ENCODE measurements at places on chromosomes 1 and 21.

DNA sequence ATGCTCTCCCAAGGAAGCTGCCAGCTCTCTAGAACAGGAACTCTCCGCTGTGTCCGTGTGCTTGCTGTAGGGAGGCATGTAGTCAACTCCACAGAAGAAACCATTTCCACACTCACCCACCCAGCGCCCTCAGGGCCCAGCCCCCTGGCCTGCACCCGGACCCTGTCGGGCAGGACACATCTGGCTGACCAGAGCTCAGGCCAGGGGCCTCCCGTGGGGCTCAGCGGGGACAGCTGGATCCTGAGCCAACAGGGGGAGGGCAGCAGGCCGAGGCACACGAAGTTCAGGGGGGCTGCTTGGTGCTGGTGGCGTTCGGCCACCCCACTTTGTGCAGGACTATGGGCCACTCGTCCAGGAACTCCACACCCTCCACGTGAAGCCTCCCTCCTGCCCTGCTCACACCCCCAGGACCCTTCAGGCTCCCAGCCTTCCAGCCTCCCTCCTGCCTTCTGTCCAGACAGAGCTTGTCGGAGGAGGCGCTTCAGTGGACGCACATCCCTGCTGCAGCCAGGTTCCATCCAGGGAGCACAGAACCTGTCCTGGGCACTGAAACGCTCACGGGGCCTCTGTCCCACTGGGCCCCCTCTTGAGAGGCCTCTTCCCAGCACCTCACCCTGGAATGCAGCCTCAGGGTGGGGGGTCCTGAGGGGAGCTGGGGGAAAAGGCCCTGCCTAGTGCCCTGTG is 15.0 kb upstream of the FAAP20 start:
- DNase-seq: no peak

GRCh38 chr1:47722101-47722500 is 275.1 kb downstream of the TRABD2B start:
- no peak for DNase-seq

DNA sequence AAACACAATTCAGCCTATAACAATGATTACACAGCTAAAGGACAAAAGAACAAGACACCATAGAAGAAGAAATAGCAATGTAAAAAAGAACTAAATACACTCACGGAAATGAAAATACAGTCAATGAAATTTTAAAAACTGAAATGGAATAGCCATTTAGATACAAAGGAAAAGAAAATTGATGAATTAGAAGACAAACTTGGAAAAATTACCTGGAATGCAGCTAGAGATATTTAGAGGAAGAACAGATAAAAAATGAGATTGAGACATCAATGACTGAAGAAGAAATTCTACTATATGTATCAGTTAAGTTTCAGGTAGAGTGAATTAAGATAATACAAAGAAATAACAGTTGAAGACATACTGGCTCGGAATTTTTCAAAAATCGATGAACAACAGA is 430.4 kb upstream of the NR5A2 start:
- no peak for DNase-seq

DNA sequence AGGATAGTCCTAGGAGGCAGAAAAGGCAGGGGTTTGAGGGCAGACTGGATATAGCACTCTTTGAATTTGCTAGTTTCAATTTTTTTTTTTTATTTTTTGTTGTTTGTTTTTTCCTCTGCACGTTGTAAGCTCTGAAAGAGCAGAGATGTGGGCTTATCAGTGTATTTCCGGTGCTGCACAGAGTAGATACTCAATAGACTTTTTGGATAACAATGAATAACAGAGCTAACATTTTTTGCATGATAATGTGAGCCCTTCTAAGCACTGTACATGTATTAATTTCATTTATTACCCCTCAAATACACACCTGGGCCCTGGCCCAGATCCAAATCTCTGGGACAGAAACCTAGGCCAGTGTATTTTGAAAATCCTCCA is 17.1 kb upstream of the PARP1 start:
- DNase-seq: no peak

GRCh38 chr1:181551249-181551648 is 67.9 kb downstream of the CACNA1E start:
- DNase-seq: no peak

DNA sequence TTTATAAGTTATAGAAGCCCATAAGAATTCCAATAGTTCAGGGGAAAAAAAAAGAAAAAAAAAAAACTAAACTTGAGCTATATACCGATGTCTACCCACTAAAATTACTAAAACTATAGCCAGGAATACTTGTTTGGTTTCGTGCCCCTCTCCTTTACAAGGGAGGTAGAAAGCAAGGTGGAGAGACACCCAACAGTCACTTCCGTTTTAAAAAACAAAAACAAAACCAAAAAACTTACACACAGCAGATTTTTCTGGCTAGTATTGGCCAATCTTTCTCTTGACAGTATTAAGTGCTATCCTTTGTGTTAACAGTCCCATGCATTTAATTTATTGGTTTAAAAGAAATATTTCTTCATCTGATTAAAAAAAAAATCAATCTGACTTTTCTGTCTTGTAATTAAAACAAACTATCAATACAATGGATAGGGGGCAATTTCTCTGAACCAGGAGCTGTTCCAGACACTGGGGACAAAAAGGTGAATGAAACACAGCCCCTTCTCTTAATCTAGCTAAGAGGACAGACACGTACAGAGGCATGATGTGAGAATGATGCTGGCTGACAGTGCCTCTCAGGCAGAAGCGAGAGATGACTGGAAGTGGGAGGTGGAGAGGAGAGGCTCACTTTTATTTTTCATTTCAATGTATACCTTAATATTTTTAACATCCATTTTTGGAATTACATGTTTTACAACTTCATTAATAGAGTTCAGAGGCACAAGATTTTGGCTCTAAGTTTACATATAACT is 214.8 kb downstream of the RERE start:
- no peak for DNase-seq

GRCh38 chr1:152960452-152961044 is 9.9 kb upstream of the SPRR4 start:
- DNase-seq: no peak

DNA sequence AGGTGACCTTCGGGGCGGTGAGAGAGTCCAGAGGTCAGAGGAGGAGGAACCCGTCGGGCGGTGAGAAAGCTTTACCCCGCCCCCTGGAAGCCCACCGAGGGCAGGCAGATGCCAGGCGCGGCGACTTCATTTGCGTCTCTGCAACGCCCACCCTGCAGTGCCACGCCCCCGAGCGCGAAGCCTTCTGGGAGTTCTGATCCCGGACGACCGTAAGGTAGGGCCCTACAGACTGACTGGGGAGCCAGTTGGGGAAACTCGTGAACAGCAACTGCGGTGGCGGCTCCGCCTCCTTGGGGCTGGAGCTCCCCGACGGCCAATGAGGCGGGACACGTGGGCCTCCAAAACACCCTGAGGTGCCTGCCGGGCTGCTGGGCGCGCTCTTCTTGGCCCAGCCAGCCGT is 46.0 kb upstream of the EDARADD start:
- no peak for DNase-seq

- DNase-seq: no peak
Measured at GRCh38 chr1:3518256-3518655, 63.8 kb downstream of the ARHGEF16 start.

- DNase-seq: no peak
Measured at GRCh38 chr1:154328318-154329151, 3.2 kb downstream of the ATP8B2 start.

DNA sequence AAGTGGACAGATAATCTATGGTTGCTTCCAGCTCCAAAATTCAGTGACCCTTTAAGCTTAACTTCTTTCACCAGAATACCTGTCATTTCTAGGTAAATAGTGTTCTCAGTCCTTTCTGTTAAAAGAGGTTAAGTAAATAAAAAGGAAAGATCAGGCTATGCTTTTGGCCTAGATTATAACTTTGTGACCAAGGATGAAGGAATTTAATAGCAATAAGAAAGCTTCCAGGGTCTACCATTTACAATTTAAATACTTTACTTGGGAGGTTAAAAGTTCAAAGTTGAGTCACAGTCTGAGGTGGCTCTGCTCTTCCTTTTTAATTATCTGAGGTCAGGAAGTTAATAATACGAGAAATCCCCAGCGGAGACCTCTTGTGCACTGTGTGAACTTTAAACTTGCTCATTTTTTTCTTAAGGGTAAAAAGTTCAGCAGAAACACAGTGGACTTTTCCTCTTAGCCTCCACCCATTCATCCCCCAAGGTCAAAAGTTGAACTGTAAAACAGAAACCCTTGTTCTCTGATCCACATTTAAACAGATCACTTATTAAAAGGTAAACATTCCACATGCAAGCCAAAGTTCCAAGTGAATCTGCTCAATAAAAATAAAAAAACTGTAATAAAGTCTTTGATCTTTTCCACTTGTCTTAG is 187.1 kb downstream of the NRIP1 start:
- no peak for DNase-seq

- no peak for DNase-seq
Measured at GRCh38 chr21:35737899-35738346, 322.4 kb downstream of the SETD4 start.

- no peak for DNase-seq
Measured at GRCh38 chr21:42346441-42346840, 4.4 kb downstream of the TFF2 start.

- DNase-seq: no peak
Measured at GRCh38 chr21:36047139-36047538, 13.2 kb downstream of the SETD4 start.

DNA sequence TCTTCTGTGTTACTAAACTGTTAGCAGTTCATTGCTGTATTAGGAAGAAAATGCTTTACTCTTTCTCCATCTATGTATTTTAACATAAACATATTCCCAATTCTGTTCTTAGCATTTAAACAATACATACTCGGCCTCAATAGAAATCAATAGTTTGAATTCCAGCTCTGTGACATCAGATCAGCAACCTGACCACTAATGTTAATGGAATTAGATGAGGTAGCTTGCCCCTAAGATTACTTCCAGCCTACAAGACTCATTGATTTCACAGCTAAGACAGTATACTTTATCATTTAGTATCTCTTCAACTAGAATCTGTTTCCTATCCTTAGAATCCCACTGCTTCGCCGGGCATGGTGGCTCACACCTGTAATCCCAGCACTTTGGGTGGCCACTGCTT is 38.9 kb downstream of the EPRS1 start:
- no peak for DNase-seq

DNA sequence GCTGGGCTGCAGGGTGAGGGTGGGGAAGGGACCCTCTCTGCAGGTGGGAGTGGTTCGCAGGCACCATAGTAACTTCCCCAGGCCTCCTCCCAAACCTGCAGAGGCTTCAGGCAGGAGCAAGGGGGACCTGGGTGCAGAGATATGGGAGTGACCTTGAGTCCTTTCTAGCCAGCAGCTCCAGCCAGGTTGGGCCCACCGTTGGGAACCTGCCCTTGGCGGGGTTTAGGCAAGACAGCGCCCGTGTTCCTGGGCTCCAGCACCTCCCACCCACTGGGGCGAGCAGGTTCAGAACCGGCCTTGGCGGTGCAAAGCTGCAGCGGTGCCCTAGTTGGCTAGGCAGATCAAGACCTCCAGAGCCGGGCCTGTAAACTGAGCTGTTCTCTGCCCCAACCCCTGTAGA is 2.2 kb upstream of the PRDM16 start:
- DNase-seq: no peak

- DNase-seq: no peak
Measured at GRCh38 chr1:157399984-157400382, 152.3 kb downstream of the FCRL5 start.

DNA sequence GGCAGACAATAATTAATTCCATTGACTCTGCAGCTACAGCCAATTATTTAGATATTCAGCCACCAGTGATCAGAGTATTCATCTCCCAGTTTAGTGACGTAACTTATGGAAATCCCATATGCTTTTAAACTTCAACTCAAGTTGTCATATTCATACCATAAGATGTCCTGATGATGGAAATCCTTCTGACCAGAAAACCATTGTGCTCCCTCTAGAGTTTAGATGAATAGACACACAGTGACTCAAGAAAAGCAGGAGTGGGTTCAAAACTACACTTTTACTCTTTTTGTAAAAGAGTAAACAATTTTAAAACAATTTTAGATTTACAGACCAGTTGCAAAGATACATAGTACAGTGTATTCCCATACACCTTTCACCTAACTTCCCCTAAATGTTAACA is 463.7 kb downstream of the KCNT2 start:
- DNase-seq: no peak

DNA sequence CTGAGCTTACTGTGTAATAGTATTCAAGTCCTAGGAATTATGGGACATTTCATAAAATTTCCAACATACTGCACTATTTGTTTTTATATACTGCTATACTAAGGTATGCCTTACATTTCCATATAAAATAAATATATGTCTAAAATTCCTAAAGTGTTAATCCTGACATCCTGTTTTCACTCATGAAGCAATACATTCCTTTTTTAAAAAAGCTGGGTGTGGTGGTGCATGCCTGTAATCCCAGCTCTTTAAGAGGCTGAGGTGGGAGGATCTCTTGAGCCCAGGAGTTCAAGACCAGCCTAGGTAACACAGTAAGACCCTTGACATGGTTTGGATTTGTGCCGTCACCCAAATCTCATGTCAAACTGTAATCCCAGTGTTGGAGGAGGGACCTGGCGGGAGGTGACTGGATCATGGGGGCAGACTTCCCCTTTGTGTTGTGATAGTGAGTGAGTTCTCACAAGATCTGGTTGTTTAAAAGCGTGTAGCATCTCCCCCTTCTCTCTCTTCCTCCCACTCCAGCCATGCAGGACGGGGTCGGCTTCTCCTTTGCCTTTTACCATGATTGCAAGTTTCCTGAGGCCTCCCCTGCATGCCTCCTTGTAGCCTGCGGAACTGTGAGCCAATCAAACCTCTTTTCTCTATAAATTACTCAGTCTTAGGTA is 5.8 kb downstream of the CDC42BPA start:
- no peak for DNase-seq

All from esophagus squamous epithelium (tissue), 5 donors.